ENCODE measurements at places on chromosomes 2 and 18. TPM values are rescaled to one million over a fixed set of nuclear protein-coding genes. Genes with fewer than 3 reads are reported as not detected.

DNA sequence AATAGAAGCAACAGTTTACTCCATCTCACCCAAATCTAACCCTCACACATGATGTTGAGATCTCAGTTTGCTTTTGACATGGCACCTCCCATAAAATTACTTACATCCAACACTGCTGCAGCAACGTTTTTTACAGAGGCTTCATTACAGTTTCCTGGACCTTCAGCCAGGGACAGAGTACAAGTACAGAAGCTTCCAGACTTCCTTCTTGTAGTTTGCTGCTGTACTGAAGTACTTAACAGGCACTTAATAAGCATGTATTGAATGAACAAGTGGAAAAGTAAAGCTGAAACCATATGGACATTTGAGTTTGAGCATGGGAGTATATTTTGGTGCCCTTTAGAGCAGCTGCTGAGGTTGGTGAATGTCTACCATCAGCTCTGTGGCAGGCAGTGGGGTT lies 514.2 kb downstream of the PTPRM start:
- DNase-seq = no peak

- DNase-seq = no peak
Observed at GRCh38 chr2:239830121-239831000, 194.8 kb downstream of the NDUFA10 start.

GRCh38 chr18:43265465-43265864 lies 11.8 kb downstream of the SYT4 start:
- no peak for DNase-seq

GRCh38 chr18:3093624-3094337 lies 80.8 kb upstream of the LPIN2 start:
- DNase-seq = no peak

GRCh38 chr2:20521682-20522189 lies 74.9 kb downstream of the RHOB start:
- DNase-seq = no peak

DNA sequence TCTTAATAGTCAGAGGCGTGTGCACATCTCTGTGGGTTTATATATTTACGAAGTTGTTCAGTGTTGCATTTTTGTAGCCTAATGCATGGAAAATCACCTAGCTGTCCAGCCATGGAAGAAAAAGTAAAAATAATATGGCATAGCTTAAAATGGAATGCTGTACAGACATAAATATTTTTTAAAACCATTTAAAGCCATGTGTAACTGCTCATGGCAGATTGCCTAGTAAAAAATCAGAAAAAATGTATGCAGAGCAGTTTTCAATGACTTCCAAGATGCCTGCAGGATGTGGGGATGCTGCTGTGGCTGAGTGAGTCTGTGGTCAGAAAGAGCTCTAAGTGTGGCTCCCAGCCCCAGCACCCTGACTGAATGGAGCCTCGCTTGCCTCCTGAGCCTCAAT lies 64.8 kb upstream of the ALKAL2 start:
- DNase-seq = no peak

GRCh38 chr18:37244618-37245017 lies 321.0 kb downstream of the CELF4 start:
- no peak for DNase-seq

GRCh38 chr18:60372596-60372995 lies at the start of gene MC4R:
Gene MC4R, minus strand, starts transcription at chr18:60372775. Its CDS starts 426 bp downstream, at chr18:60372349.
- DNase-seq = no peak

DNA sequence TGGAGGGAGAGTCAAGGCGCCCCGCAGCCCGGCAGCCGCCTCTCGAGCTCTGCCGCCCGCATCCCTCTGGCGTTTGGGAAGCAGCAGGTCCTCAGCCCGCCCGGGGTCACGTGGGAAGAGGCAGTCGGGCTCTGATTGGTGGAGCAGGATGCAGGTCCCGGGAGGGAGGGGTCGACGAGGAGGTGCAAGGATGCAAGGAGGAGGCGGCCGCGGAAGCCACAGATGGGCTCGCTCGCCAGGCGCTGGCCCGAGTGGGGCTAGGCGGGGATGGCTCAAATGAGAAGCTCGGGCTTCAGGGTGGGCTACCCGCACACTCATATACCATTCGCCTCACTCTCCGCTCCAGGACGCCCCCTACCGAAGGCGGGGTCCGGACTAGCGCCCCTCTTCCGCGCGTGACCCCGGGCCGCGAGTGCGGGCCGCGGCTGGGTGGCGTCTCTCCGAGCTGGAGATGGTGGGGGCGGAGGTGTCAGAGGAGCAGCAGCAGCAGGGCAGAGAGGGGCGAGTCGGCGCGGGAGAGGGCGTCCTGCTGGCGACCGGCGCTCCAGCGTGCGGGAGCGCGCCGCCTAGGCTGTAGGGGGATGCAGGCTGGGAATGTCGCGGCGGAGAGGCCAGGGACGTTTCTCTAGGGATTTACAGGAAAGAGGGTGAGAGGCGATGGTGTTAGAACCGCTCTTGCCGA lies at the start of gene TMEFF2:
TMEFF2 (minus strand) TSS at position 68 of the 682 bp plus-strand sequence. CDS start 409 bp downstream, outside the sequence.
- DNase-seq = no peak

DNA sequence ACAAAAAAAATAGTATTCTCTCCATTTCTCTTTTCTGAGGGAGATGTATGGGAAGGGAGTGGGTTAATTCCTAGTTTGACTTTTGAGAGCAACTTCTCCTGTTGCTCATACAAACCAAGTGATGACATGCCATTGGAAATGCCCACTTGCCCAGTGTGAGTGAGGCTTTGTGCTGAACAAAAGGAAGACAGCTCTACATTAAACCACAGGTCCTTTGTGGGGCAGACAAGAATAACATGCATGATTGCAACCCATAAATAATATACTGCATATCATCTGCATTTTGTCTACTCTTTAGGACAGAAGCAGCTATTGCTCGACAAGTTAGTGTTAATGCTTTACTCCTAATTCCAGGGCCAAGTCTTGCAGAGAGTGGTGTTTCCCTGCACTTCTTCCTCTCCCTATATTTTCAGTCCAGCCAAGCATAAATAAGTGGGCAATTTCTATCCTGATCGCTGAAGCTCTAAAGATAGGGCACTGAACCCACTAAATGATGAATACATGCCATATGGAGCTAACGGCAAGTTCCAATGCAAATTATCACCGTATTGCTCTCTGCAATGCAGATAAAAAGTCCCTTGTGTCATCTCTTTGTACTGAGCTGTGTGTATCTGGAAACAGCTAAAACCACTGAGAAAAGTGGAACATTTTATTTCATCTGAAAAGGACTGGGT lies 19.4 kb upstream of the EHBP1 start:
- peak; percentile 56 for DNase-seq

GRCh38 chr2:128180031-128180430 lies 89.0 kb downstream of the UGGT1 start:
- no peak for DNase-seq

- no peak for DNase-seq
Observed at GRCh38 chr2:78699696-78700095, 325.8 kb upstream of the REG3G start.

DNA sequence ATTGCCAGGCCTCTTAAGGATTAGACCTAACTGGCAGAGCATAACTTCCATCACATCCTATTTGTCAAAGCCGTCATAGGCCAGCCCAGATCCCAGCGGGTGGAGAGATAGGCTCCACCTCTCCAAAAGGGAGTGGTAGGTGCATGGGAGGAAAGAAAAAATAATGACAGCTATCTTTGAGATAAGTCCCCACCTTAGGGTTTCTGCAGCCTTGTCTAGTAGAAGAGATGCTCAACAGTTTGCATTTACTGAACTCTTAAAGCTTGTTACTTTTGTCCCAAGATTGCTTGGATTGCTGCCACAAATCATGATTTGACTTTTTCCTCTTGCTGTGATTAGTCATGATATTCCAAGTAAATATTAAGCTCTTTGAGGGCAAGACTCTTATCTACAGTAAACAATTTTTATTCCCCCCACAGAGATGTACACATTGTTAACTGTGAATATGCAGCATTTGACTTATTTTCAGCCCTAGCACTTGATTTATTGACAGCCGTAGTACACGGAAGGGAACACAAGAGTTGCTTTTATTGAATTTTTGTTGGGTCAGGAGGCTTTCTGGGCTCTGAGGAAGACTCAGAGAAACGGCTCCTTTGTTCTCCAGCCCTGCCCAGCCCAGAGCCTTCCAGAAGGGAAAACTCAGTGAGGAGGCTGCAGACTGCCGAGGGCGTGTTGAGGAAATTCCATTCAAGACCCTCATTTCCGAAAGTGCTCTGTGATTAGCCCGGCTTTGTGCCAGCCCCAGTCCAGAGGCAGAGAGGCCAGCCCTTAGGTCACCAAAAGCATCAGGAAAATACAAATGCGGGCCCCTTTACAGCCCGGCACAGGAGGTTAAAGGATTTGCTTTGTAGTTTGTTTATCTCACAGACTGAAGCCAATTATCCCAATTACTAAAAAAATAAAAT lies 75.5 kb upstream of the ZNF532 start:
- no peak for DNase-seq

DNA sequence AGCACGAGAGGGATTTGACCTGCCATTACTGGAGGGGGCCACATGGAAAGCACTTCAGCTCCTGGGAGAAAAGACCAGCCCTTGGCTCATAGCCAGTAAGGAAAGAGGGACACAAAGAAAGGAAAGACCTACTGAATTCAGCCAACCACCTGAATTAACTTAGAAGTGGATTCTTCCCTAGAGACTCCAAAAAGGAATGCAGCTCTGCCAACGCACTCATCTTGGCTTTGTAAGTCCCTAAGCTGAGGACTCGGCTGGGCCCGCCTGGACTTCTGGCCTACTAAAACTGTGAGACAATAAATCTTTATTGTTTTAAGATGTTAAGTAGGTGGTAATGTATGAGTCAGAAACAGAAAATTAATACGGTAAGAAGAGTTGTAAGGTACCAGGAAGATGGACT lies 11.5 kb downstream of the ATF2 start:
- no peak for DNase-seq

GRCh38 chr2:65671670-65672242 lies 239.4 kb upstream of the SPRED2 start:
- DNase-seq = no peak

- DNase-seq = no peak
Observed at GRCh38 chr2:108942888-108943287, 46.1 kb downstream of the EDAR start.

DNA sequence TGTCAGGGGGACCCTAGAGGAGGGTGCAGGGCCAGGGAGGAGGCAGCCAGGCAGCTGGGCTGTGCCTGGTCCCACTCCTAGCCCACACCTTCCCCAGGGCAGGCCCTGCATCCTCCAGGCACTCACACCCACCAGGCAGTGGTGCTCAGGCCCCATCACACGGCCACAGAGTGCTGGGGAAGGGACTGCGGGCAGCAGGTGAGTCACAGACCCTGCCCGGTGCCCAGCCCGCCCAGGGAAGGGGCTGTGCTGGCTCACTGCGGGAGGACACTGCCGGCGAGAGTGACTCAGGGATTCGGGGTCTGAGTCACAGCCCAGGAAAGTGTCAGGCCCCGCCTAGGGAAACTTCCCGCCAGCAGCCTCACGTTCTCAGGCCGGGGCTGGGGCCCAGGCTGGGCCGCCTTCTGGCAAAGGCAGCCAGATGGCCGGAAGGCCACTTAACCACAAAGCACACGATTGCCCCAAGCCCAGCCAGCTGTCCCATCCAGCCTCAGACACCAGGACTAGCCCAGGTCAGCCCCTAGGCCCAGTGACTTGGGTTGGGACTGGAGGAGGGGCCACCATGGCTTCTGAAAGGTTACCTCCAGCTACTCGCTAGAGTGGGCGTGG lies 42.2 kb downstream of the BIN1 start:
- no peak for DNase-seq

DNA sequence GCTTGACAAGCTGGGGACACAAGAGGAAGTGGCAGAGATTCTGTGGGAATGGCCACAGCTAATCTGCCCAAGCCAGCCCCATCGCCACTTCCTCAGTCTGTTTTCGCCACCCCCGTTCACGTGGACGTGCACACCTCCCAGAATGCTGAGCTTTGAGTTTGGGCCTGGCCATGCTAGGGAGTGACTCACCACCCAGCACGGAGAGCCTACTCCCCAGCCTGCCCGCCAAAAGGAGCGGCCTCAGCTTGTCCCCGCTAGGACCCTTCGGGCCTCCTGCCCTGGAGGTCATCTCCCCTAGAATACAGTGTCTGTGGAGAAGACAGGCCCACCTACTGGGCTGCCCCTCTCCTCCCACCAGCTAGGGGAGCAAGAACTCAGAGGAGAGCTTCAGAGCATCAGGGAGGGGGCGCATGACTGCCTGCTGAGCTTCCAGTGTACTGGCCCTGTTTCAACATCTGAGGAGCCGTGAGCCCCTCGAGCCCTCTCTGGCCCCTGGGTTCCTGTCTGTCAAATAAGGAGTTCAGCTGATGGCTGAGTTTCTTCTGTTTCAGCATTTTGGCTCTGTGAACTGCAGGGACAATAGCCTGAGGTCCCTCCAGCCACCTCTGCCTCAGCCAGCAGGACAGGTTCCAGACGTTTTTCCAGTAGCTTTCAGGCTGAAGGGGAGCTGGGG lies 5.1 kb downstream of the SLC35F6 start:
- DNase-seq = no peak

DNA sequence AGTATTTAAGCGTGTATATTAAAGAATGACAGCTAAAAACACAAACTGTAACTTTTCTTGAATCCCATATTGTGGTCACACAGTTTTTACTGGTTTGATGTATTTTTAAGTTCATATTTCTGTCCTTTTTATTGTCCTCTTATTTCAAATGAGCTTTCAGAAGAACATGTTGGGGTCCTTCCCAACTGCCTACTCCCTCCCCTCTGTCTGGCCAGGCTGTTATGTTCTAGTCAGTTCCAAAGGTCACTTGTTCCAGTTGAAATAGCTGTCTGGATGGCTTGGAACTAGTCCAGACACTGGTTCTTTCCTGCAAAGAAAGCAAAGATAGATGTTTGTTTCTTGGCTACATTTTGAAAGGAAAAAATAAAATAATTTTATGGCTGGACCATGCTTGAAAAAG lies 306.9 kb downstream of the GULP1 start:
- DNase-seq = no peak

DNA sequence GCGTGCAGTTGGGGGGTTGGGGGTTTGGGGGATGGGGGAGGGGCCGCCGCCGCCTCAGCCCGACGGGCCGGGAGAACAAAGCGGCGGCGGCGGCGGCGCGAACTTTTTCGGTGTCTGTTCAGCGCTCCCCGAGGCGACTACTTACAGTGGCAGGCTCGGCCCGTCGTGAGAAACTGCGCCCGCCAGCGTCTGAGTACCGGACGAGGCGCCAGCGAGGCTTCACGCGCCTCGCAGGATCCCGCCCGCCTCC lies 172 bp downstream of the PRKD3 start:
- DNase-seq = no peak

- no peak for DNase-seq
Observed at GRCh38 chr18:75141734-75142133, 67.2 kb downstream of the PTGR3 start.

Gene WDR33
- total RNA-seq = 33.6 TPM

Gene FOXD4L1
- 0.72 TPM for total RNA-seq

Gene MEIS1
- 32.5 TPM for total RNA-seq

Gene GLI2
- total RNA-seq = not detected

Gene ITGB6
- not detected for total RNA-seq

Gene LRRTM4
- total RNA-seq = 0.07 TPM

Gene POTEI
- total RNA-seq = 0.87 TPM
